ENCODE measurements at places on chromosomes 6 and 20. TPM values are rescaled to one million over a fixed set of nuclear protein-coding genes. Genes with fewer than 3 reads are reported as not detected.
A peak's percentile ranks its signal among the peaks of the same experiment; 100 is the strongest.

DNA sequence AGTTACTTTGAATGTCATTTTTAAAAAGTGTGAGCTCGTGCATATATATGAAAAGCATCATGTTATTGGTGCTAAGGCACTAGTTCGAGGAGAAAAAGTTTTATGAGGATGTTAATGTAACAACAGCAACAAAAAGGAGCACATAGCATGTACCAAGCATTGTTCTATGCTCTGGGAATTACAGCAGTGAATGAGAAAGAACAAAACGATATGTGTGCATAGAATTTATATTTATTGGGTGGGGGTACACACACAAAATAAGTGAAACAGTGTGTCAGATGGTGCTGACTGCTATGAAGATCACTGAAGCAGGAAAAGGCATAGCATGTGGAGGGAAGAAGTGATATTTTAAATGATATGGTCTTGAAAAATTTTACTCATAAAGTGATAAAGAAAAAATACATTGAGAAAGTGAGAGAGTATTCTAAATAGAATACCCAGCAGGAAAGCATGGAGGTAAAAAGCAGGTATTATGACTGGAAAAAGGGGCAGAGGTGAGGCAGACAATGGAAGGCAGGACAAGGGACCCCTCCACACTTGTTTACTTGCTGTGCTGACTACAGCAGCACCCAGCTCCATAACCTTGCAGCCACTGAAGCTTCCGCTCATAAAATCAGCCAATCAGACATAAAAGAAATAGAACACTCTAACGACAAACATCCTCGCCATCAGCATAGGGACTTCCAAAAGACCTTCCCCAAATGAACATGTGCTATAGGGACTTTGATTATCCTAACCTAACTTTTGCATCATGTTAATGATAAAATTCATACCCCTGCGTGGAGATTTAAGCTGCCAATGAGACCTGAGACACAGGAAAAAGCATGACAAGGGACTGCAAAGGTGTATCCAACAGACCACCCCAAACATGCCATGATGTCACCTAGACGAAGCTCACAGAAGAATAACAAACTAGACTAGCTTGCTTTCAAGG, 119.9 kb downstream of the HFE start:
- DNase-seq: no peak

GRCh38 chr20:52484438-52484837, 292.9 kb upstream of the ZFP64 start:
- DNase-seq: no peak

DNA sequence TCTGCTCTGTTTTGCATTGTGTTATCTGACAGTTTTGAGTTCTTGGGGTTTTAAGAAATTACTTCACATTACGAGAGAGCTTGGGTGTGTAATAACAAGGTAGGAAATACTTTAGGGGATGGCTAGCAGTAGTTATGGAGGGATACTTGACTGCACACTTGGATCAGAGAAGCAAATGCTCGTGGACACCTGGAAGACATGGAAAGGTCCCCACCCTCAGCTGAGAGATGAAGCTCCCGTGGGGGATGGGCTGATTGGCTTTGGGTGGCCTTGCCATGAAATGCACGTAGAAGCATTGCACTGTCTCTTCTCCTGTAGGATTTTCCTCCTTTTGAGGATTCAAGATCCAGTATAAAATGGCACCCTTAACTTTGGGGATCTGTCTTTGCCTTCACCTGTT, 61.5 kb upstream of the UNC93A start:
- no peak for DNase-seq

GRCh38 chr20:32218156-32218900, 10.6 kb downstream of the POFUT1 start:
- no peak for DNase-seq

The SLC35F1 gene
- 1.7 TPM for polyA plus RNA-seq

The TPD52L1 gene
- polyA plus RNA-seq: 40.1 TPM

The IL17F gene
- polyA plus RNA-seq: not detected

The TBXT gene
- polyA plus RNA-seq: not detected

DNA sequence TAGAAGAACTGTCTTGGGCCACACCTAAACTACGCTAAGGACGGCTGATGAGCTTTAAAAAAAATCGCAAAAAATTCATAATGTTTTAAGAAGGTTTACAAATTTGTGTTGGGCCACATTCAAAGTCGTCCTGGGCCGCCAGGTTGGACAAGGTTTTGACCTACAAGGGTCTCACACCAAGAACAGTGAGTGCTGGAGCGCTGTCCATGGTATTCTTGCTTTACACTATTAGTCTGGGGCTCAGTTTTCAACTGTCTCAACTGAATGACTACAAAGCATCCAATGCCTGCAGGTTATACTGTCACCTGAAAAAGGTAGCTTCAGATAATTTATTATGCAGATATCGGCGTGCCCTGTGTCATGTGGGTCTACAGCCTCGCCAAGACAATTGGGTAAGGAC, 3.7 kb upstream of the FAXC start:
- DNase-seq: peak; percentile 15

GRCh38 chr20:58740356-58741308, 48.0 kb downstream of the NPEPL1 start:
- no peak for DNase-seq

DNA sequence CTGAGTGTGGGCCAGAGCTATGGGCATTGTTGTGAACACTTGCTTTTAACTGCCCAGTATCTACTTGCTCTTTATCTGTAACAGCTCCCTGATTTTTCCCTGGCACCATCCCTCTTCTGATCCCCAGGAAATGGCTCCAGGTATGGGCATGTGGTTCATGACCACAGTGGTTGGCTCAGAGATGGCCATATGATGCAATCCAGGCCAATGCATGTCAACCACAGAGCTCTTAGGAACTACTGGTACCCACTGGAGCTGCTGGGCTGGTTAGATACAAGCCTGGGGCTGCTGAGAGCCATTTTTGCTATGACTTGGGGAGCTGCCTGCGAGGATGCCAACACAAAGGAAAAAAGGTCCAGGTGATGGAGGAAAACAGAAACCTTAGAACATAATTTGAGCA, 55.6 kb downstream of the KCNB1 start:
- DNase-seq: no peak

DNA sequence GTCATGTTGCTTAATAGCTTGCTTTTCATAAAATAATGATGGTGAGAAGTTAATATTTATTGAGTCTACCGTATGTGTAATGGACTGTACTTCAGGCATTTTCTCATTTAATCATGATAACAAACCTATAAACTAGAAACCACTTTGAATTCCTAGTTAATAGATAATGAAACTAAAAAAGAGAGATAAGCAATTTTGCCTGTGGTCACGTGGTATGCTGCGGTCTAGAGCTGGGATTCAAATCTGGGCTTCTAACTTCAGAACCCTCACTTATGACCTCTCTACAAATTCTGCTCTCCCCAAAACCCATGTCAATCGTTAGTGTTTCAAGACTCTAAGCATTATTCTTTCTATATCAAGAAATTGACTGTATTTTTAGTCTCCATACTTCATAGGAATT, 700.7 kb downstream of the PRKN start:
- no peak for DNase-seq

The ADGRG6 gene
- polyA plus RNA-seq: 10.9 TPM

GRCh38 chr6:117607511-117607910, 5.2 kb upstream of the GOPC start:
- DNase-seq: no peak

The PTGIS gene
- polyA plus RNA-seq: 29.7 TPM

GRCh38 chr6:117687021-117687648, 11.9 kb downstream of the NUS1 start:
- DNase-seq: no peak

DNA sequence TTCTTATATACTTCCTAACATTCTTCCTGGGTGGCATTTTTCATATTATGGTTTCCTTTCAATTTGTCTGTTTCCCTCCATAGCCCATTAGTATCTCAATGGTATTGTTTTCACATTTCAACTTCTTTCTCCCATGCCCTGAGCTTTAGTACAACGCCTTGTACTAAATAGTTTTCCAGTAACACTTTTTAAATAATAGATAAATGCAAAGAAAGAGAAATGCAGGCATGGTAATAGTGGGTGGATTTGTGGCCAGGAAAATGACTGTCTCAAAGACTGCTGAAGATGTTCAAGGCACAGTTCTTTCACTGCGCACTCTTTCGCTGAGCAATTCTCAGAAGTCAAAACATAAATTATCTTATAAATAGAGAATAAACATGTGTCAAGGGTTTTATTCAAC, 145.1 kb downstream of the LCA5 start:
- no peak for DNase-seq

GRCh38 chr20:58399926-58400325, 10.9 kb downstream of the VAPB start:
- DNase-seq: no peak

The ADGB gene
- polyA plus RNA-seq: not detected

The SLC17A3 gene
- polyA plus RNA-seq: not detected

DNA sequence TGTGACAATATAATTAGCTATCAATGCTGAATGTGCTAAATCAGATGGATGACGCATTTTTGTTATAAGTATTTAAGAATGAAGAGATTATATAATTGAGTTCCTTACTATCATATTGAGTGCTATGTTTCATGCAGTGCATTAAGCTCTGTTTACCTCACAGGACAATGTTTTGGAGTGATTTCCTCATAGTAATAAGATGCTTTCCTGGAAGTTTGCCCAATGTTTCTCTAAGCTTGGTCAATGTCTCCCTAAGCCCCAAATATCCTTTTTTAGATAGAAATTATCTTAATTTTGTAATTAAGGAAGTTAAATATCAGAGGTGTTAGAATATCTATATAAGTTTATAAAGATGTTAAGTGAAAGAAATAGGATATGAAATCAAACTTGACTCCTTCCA, 489.6 kb downstream of the MMUT start:
- no peak for DNase-seq

The TRPC4AP gene
- 54.2 TPM for polyA plus RNA-seq

GRCh38 chr6:51289041-51289440, 470.4 kb downstream of the TFAP2B start:
- no peak for DNase-seq

The LZTS3 gene
- polyA plus RNA-seq: 2.9 TPM
